ENCODE measurements at places on chromosomes 5 and 9. TPM values are rescaled to one million over a fixed set of nuclear protein-coding genes. Genes with fewer than 3 reads are reported as not detected.

PCDHA11 gene
- total RNA-seq: not detected

DNA sequence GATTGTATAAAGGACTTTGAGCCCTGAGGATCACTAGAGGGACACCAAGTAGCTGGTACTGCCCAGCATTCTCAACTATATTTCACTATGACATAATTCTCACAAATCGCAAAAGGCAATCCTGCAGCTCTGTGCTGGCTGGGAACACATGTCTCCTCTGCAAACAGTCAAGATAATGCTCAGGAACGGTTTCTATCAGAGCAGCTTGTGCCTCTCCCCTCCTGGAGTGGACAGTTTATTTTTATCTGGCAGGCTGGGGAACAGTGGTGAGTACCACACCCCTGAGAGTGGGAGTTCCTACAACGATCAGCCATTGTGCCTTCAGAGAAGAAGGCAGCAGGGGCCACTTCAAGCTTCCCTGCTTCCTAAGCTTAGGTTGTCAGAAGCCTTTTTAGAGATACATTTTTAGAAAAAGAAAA is 65.8 kb downstream of the ERAP1 start:
- no peak for DNase-seq

DNA sequence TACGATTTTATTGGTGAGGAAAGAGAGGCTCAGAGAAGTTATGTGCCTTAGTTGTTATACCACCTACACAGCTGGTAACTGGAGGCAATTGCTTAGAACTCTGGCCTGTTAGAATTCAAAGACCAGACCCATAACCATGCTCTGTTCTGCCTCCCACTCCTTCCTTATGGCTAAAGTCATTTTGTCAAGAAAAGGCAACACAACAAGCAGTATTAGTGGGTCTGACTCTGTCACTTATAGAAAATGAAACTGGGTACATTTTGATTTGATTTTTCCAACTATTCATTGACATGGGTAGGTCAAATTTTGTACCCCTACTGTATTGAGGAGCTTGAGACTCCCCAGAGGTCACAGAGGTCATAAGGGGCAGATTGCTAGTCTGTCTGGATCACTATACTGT is 44.5 kb upstream of the NR3C1 start:
- no peak for DNase-seq

GRCh38 chr5:111072949-111073682 is 1.6 kb downstream of the TSLP start:
- peak; percentile 33 for DNase-seq

DNA sequence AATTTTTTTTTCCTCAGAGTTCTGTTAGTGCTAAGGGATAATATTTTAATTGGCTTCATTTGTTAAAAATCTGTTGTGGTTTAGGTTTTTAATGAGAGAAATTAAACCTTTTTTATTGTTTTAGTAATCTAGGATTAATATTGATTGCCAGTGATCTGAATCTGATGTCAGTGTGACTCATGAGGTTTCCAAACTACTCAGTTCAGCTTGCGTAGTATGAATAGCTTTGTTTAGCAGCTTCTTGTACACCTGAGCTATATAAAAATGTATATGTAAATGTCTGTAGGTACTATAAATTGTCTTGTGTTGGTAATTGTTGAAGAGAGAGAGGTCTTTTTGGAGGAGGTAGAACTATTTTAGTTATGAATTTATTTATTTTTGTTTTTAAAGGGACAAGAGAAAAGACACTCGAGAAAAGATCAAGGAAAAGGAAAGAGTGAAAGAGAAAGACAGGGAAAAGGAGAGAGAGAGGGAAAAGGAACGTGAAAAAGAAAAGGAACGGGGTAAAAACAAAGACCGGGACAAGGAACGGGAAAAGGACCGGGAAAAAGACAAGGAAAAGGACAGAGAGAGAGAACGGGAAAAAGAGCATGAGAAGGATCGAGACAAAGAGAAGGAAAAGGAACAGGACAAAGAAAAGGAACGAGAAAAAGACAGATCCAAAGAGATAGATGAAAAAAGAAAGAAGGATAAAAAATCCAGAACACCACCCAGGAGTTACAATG is 26.3 kb downstream of the SREK1 start:
- no peak for DNase-seq

MPDZ gene
- total RNA-seq: 13.8 TPM
